CD8-positive, alpha-beta memory T cell (primary cell): ENCODE measurements at places on chromosomes 4 and X. TPM values are rescaled to one million over a fixed set of nuclear protein-coding genes. Genes with fewer than 3 reads are reported as not detected.

GRCh38 chrX:150854856-150855255 is 43.6 kb downstream of the CD99L2 start:
- no peak overlapping the region for H3K27ac ChIP-seq
- no peaks in the 10 kb centered on the region for H3K4me1 ChIP-seq
- H3K4me3 ChIP-seq, result no peak overlapping the region
- H3K27me3 ChIP-seq, result no peaks in the 10 kb centered on the region

GRCh38 chr4:140717313-140717712 is 38.9 kb downstream of the TBC1D9 start:
- peaks cover 9% of the 10 kb centered on the region for H3K4me1 ChIP-seq
- no peak overlapping the region for H3K4me3 ChIP-seq
- no peaks in the 10 kb centered on the region for H3K36me3 ChIP-seq

GRCh38 chrX:108914791-108915190 is 178.4 kb upstream of the IRS4 start:
- H3K27me3 ChIP-seq, result no peaks in the 10 kb centered on the region
- DNase-seq, result no peak
- H3K27ac ChIP-seq, result no peak overlapping the region
- no peak overlapping the region for H3K4me3 ChIP-seq
- H3K36me3 ChIP-seq, result no peaks in the 10 kb centered on the region

DNA sequence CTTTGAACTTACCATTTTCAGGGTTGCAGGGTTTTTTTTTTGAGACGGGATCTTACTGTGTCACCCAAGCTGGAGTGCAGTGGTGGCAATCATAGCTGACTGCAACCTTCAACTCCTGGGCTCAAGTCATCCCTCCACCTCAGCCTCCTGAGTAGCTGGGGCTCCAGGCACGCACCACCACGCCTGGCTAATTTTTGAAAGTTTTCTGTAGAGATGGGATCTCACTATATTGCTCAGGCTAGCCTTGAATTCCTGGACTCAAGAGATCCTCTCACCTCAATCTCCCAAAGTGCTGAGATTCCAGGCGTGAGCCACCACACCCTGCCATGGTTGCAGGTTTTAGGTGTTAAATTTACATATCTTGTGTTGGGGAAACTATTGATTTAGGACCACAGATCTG is 64.5 kb downstream of the STOX2 start:
- no peak overlapping the region for H3K27ac ChIP-seq
- H3K36me3 ChIP-seq, result no peaks in the 10 kb centered on the region
- H3K4me3 ChIP-seq, result no peak overlapping the region
- no peaks in the 10 kb centered on the region for H3K4me1 ChIP-seq

GRCh38 chr4:184288451-184289178 is 70.9 kb upstream of the ENPP6 start:
- no peak overlapping the region for H3K27ac ChIP-seq
- DNase-seq, result no peak
- no peak overlapping the region for H3K4me3 ChIP-seq
- no peaks in the 10 kb centered on the region for H3K27me3 ChIP-seq

GRCh38 chr4:154024097-154024694 is 235.3 kb upstream of the SFRP2 start:
- no peak overlapping the region for H3K27ac ChIP-seq
- no peaks in the 10 kb centered on the region for H3K27me3 ChIP-seq
- no peak for DNase-seq
- no peak overlapping the region for H3K4me3 ChIP-seq
- H3K36me3 ChIP-seq, result no peaks in the 10 kb centered on the region

DNA sequence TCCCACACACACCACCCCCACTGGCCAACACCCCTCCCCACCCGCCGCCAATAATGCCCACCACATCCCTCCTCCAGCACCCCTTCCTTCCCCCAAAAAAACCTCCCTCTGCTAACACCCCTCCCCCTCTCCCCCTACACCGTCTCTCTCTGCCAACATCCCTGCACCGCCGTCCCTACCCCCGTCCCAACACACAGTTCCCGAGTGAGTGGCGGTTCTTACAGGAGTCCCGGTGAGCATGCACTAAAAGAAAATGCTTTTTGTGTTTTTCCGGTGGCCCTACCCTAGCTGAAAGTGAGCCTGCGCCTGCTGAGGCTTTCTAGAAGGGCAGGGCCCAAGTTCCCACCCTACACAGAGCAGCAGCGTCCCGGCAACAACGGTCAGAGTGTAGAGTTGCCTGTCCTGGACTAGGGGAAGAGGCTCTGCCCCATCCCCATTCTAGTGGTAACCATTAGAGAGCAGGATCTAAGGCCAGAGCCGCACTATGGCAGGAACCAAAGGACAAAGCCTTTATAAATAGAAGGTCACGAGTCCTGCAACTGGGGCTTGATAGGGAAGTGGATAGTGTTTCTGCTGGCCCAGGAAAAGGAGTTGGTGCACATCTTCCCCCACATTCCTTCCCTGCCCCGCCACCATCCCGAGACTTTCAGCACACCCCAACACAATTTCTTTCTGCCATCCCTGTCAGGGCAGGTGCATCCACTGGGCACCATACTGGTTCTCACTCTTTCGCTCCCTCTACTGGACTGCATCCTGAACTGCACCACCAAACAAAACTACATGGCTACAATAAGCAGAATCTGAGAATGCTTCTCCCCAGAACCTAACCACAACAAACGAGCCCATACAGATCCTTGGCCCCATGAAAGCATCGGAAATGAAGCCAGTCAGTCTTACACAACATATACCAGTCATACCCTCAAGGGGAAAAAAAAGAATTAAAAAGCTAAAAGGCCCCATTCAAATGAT is 78.1 kb upstream of the PAGE3 start:
- H3K4me1 ChIP-seq, result peaks cover 6% of the 10 kb centered on the region
- no peak overlapping the region for H3K27ac ChIP-seq
- DNase-seq, result no peak
- H3K36me3 ChIP-seq, result no peaks in the 10 kb centered on the region
- no peak overlapping the region for H3K4me3 ChIP-seq
- no peaks in the 10 kb centered on the region for H3K27me3 ChIP-seq

DNA sequence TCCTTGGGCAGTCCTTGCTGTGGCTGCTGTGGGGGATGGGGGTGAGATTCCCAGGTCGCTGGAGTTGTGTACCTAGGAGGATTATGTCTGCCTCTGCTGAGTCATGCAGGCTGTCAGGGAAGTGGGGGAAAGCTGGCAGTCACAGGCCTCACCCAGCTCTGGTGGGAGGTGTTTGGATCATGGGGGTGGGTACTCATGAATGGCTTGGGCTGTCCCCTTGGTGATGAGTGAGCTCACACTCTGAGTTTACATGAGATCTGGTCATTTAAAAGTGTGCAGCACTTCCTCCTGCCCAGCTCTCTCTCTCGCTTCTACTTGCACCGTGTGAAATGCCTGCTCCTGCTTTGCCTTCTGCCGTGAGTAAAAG is 24.6 kb upstream of the PDLIM3 start:
- H3K36me3 ChIP-seq, result no peaks in the 10 kb centered on the region
- no peak overlapping the region for H3K27ac ChIP-seq
- no peaks in the 10 kb centered on the region for H3K4me1 ChIP-seq

GRCh38 chr4:140255467-140255866 is 101.5 kb upstream of the MAML3 start:
- no peak overlapping the region for H3K4me3 ChIP-seq
- H3K36me3 ChIP-seq, result no peaks in the 10 kb centered on the region
- H3K27me3 ChIP-seq, result peaks cover 19% of the 10 kb centered on the region
- no peaks in the 10 kb centered on the region for H3K4me1 ChIP-seq

The COL4A5 gene
- total RNA-seq, result not detected

The TRO gene
- total RNA-seq, result 3.4 TPM

The BANK1 gene
- not detected for total RNA-seq
